ENCODE measurements at places on chromosomes 7 and 10.

DNA sequence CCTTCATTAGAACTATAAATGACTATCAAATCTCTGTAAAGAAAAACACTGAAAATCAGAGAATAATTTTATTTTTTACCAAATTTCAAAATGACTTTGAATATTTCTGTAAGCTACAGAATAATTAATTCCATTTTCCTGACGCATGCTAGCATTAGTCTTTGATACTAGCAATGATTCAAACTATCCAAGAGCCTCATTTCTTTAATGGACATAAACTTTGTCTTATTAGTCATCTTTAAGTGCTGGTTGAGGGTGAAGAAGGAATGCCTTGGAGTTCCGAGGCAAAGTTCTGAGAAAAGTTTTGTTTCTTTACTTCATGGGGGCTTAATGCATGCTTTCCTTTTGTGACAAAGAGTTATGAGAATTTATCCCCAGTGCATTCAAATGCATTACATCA lies 137.3 kb downstream of the AGMO start:
- no peak for DNase-seq

- no peak for DNase-seq
Observed at GRCh38 chr7:81839708-81840369, 70.0 kb upstream of the HGF start.

GRCh38 chr10:104170610-104171254 lies 48.8 kb downstream of the SFR1 start:
- DNase-seq = no peak

GRCh38 chr10:54758791-54759190 lies 42.2 kb downstream of the PCDH15 start:
- DNase-seq = no peak

- no peak for DNase-seq
Observed at GRCh38 chr7:44793919-44794318, 2.6 kb upstream of the PPIA start.

GRCh38 chr10:5033061-5033778 lies 29.6 kb upstream of the AKR1C2 start:
- DNase-seq = no peak

DNA sequence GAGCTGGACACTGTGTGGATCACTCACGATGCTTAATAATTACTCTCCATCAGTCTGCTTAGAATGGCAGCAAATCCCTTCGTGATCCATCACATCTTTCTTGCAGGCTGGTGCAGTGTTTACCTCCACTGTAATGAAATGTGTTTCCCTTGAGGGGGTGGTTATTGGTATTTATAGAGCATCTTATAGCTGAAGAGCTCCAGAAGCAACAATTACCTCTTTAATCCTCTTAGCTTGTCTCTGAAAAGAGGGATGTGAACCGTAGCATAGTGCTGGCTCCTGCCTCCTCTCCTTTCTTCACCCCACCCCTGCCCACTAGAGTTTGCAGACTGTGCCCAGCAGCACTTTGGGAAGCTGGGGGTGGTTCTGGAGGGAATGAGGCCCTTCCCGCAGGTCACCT lies 132.6 kb downstream of the CAMK1D start:
- no peak for DNase-seq

DNA sequence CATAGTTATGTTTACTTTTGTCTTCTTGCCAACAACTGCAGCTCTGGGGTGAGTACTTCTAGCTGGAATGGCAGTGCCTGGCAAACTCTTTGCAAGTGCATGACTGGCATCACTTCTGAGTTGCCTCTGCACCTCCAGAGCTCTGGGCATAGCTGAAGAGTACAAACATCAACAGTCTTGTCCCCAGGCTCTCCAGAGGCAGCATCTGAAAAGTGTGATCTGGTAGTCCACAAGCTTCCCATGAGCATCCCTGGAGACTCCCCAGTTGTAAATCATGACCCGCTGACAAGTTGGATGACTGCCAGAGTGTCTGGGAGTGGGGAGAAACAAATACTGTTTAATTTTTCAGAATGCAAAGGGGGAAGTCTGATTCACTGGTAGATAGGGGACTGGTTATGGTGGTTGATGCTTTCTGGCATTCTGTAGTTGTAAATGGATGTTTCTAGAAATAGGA lies 138.9 kb upstream of the CDK13 start:
- DNase-seq = no peak

DNA sequence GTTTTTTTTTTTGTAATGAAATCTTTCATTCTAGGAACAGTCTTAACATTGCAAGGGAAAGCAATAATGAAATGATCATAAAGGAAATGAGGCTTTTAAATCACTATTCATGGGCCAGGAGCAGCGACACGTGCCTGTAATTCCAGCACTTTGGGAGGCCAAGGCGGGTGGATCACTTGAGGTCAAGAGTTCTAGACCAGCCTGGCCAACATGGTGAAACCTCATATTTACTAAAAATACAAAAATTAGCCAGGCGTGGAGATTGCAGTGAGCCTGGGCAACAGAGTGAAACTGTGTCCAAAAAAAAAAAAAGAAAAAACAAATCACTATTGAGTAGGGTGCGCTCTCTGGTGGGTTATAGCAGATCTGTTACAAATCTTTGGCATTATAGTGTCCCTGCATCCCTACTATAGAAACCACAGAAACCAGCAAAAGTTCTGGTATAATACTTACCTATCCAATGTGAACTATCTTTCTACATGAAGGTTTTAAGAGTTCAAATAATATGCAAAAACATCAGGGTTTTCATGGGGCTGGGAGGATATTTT lies 72.1 kb downstream of the GLI3 start:
- DNase-seq = no peak

DNA sequence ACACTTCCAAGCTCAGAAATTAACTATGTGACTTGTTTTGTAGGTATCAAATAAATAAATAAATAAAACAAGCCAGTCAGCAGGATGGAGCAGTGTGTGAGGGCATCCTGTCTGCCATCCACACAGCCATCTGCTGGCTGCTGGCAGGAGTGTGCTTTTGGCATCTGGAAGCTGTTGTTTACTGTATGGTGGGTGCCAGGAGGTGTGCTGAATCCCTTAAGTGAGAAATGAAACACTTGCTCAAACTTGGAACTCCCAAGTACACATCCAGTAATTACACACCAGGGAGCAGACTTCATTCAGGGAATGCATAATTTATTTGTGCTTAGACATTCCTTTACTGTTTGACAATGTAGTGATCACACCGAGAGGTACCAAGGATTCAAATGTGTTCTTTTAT lies 16.9 kb upstream of the TAX1BP1 start:
- DNase-seq = no peak

DNA sequence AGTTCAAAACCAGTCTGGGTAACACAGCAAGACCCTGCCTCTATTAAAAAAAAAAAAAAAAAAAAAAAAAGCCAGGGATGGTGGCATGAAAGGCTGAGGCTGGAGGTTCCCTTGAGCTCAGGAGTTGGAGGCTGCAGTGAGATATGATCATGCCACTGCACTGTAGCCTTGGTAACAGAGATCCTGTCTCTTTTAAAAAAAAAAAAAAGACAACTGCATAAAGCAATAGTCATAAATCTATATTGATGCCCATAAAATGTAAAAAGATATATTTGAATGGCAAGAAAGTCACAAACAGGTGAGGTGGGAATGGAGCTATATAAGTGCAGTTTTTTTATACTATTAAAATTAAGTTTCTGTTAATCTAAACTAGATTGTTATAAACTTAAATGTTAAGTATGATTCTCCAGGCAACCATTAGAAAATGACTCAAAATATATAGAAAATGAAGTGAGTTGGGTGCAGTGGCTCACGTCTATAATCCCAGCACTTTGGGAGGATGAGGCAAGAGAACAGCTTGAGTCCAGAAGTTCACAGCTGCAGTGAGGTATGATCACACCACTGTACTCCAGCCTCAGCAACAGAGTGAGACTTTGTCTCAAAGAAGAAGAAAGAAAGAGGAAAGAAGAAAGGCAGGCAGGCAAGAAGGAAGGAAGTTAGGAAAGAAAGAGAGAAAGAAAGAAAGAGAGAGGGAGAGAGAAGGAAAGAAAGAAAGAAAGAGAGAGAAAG lies 13.4 kb upstream of the HNRNPH3 start:
- DNase-seq = no peak

GRCh38 chr7:81645435-81645834 lies 124.4 kb downstream of the HGF start:
- DNase-seq = no peak

DNA sequence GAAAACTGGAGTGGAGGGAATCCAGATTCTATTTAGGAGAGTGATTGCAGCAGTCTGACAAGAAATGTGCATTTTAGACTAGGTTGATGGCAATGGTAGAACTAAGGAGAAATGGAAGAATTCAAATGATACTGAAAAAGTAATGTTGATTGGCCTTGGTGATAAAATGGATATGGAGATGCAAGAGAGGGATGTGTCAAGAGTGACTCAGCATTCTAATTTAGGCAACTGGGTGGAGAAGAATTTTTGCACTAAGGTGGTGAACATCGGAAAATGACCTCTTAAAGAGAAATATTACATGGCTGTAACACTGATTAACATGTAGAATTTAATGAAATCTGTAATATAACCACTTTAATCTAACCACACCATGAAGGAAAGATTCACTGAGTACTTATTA lies 806.5 kb downstream of the PHTF2 start:
- no peak for DNase-seq

GRCh38 chr10:124946945-124947344 lies 5.0 kb downstream of the ZRANB1 start:
- no peak for DNase-seq

GRCh38 chr7:83640240-83640639 lies 8.7 kb downstream of the SEMA3E start:
- no peak for DNase-seq

GRCh38 chr7:49778731-49779270 lies 5.4 kb downstream of the VWC2 start:
- DNase-seq = no peak

DNA sequence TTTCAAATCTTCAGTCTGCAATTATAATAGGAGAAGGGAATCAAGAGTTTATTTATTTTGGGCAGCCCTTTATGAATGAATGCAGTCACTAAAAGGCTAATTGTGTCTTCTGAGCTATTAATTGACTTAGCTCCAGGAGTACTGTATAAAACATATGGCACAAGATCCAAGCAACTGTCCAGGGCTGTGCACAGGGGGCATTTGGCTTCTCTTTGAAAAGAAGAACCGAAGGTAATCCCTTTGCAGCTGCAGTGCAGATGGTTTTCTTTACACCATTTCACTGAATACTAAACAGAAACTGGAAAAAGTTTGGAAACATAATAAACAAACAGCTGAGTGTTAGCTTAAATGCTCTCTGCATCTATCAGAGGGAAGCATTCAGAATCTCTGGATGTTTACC lies 282.6 kb upstream of the LRRN3 start:
- DNase-seq = no peak

DNA sequence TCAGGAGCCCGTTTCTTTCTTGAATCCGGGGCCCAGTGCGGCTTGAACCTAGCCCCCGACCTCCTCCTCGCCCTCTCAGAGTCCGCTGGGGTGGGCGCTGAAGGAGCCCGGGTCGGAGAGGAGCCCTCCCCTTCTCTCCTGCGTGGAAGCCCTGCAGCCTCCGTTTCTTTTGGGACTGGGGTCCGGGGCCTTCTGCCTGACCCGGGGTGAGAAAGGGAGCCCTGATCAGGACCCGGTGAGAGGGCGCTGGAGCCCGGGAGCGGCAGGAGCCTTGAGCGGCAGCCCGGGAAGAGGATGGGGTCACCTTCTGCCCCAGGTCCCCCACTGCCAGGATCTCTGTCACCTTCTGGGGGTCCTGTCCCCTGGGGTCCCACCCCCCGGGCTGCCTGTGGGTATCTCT lies 162.3 kb downstream of the ZNF33B start:
- DNase-seq = no peak

DNA sequence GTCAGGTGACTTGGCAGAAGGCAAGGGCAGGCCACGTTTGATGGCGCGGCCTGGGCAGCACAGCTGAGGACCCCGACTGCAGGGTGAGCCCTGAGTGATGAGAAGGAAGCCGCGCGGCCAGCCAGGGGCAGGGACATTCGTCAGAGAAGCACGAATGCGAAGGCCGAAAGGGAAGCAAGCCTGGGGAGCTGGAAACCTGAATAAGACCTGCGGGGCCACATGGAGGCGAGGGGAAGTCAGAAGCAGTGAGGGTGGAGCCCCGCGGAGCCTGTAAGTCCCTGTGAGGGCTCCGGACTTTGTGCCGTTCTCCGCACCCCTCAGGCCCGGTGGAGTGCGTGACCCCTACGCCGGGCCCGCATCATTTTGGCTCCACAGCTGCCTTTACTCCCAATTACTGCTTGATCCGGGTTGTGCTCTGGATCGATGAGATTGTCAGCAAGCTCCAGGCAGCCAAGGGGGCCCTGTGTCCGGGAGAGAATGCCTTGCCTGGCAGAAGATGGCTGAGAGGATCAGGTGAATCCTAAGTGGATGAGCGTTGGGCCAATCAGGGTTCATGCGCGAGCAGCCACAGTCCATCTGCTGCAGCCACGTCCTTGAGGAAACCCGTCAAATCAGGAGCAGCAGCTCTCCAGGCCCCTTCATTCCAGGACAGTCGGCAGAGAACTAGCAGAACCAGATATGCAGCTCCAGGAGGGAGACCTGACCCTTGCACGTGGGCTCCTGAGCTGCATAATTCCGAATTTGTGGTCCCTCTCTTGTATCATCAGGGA lies 293.3 kb upstream of the SHH start:
- no peak for DNase-seq

DNA sequence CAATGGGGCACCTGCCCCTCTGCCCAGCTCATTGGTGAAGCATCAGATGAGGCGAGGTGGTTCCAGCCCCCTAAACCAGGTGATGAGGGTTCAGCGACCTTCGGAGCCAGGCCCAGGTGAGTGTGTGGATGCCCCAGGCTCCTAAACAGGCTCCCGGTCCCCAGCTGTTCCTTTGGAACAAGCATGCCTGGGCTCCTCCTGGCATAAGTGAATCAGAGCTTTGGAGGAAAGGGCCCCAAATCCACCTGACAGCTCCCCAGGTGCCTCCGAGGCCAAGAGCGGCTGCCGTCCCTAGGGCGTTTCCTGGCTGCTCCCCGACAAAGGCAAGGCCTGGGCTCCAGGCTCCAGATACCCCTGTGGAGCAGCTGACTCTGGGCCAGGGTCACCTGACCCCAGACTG lies 61.3 kb downstream of the YKT6 start:
- no peak for DNase-seq

- no peak for DNase-seq
Observed at GRCh38 chr7:94654783-94655125, 1.2 kb downstream of the SGCE start.
